Stimulated activated CD8-positive, alpha-beta memory T cell treated with anti-CD3 and anti-CD28 coated beads, Interleukin-4, amount 100 ng/mL, for 4 hours (primary cell): ENCODE measurements at places on chromosomes 2 and 18.
A peak's percentile ranks its signal among the peaks of the same experiment; 100 is the strongest.

GRCh38 chr18:7329016-7329415, 98.1 kb downstream of the LRRC30 start:
- DNase-seq: no peak

GRCh38 chr2:2896011-2896410, 481.6 kb downstream of the EIPR1 start:
- no peak for DNase-seq

GRCh38 chr18:10269261-10269660, 185.2 kb upstream of the APCDD1 start:
- DNase-seq: no peak

GRCh38 chr2:102664471-102664909, 45.1 kb downstream of the SLC9A2 start:
- DNase-seq: no peak

GRCh38 chr2:232286001-232286868, 92.3 kb upstream of the ALPP start:
- no peak for DNase-seq

DNA sequence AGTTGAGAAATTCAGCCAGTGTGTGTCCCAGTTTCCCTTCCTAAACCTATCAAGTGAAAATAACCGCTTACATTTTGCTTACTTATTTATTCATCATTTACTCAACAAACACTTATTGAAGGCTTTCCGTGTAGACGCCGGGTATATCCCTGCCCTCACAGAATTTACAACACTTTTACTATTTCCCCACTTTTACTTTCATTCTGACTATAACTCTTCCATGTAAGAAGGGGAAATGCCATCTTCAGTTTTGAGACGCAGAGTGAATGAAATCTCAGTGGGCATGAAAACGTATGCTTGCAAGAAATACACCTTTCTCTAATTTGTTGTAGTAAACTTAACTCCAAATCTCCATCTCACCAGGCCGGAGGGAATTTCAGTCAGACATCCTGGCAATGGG, 251.0 kb upstream of the CHAC2 start:
- DNase-seq: no peak

DNA sequence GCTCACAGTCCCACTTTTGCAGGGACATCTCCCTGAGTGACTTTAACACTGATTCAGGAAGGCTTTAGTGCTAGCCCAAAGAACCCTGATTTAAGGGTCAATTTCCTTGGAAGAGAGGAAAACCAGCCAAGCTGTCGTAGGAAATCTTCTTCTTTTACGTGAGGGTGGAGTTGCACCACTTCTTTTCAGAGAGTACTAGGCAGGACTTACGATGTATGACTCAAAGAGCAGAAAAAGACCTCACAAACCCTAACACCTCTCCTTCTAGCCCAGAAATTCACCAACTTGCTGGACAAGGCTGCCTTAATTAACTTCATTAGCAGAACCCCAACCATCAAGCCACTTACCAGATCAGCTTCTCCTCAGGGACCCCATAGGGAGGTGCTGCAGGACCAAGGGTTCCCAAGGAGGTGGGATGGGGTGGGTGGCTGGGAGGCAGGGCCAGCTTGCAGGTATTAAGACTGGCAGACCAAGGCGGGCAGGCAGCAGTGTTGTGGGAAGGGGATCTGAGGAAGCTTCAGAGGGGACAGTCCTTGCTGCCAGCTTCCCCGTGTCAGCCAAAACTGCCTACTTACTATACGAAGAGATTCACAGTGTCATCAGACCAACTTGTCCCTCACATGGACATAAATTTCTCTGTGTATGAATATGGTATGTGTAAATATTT, 6.7 kb downstream of the SERPINB2 start:
- DNase-seq: no peak

DNA sequence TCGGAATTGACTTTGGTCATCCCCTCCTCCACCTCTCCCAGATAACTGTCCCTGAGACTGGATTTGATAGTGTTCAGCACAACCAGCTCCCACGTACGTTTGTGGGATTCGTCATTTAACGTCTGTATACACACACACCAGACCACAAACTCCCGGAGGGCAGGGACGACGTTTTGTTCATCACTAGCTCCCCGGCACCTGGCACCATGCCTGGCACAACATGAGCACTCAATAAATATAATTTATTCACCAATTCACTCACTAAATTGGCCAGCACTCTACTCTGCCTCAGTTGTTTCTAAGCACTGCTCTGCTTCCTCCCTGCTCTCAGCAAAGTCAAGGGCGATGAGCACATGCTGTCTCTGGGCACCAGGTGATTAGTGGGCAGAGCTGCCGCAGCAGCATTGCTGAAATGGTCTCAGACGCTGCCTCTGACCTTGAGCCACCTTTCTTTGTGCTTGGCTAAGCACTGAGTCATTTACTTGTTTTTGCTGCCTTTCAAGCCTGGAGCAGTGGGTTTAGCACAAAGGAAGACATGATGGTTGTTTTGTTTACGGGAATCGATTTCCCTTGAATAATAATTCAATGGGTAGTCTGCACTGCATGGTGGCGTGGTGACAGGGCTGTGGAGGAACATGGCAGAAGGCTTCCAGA, 19.3 kb upstream of the LOXHD1 start:
- no peak for DNase-seq

GRCh38 chr2:168691221-168691620, 111.2 kb upstream of the NOSTRIN start:
- DNase-seq: no peak

DNA sequence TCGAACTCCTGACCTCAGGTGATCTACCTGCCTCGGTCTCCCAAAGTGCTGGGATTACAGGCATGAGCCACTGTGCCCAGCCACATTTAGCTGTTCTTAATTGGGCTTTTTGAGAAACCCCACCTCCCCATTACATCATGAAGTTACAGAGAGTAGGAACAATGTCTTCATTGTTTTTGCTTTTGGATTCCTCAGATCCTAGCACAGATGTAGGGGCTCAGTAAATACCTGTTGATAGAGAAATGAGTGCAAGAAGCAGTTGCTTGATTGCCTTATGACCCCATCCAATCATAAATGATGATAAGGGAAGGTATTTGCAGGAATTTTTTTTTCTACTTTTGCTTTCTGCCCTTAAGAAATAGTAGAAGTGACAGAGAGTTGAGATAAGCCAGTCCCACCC, 25.4 kb downstream of the GREB1L start:
- no peak for DNase-seq

- DNase-seq: no peak
These were observed 9.5 kb downstream of the GPR17 start for GRCh38 chr2:127655209-127656073.

GRCh38 chr18:24011123-24011917, 3.2 kb upstream of the TTC39C start:
- DNase-seq: no peak

DNA sequence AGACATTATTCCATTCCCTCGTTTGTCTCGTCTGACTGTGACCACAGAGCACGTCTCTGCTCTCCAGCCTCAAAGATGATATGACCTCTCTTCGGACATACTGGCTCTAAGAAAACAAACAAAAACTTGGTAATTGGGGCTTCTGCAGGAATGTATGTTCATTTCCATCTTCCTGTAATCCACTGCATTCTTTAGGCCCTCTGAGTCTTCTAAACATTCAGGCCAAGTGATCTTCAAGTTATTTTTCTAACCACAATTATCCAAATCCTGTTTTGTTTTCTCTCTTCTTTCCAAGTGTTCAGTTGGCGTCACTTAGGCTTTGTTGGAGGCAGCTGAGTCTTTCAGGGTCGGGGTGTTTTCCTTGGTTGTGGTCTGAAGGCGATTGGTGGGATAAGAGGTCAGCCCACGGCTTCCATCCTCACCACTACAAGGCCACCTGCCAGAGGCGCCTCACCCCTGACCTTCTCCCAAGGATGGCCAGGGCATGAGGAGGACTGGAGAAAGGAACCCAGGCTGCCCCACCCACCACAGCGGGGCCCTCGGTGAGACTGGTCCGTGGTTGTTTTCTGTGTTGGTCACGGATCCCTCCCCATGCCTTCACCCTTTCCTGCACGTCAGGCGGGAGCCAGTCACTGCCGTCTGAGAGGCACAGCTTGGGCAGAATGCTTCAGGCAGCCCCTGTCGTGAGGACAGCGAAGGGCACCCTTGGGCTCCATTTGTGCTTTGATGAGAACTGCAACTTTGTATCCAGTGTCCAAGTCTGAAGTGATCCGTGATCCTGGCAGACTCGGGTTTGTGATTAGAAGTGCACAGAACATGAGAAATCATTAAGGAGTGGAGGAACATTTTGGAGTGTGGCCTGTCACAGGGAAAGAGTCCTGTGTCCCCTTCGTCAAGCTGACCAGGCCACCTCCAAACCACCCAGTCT, 88.6 kb upstream of the FHL2 start:
- no peak for DNase-seq

DNA sequence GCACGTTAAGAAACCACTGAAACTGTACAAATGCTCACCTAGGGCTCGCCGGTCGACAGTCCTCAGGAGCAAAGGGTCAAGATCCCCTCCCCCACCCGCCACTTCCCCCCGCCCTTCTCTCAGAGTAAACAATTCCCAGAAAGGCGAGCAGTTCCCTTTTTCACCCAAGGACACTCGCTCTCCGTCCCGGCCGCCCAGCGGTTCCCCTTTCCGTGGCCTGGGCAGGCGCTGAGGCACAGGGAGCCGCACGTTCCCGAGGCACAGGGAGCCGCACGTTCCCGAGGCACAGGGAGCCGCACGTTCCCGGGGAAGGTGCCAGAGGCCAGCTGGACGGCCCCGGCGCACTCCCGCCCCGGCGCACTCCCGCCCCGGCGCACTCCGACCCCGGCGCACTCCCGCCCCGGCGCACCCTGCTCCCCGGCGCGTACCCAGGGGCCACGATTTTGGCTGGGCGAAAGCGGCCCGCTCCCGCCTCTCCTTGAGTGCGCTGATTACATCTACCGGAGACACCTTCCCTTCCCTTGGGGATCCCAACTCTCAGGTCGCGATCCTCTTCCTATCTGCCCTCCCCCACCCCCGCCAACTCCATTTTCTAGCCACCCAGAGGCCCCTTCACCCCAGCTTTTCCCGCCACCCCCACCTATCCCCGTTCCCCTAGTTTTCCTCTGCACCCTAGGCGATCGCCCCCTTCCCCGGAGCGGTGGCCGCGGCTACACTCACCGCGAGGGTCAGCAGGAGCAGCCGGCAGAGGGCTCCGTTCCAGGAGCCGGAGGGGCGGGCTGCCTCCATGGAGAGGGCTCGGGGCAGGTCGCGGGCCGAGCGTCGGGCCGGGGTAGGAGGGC, 817 bp downstream of the DSC2 start:
- DNase-seq: no peak

- no peak for DNase-seq
These were observed 30.3 kb downstream of the TMEM87B start for GRCh38 chr2:112085375-112085730.

- no peak for DNase-seq
These were observed 35.4 kb downstream of the BARD1 start for GRCh38 chr2:214774108-214774507.

DNA sequence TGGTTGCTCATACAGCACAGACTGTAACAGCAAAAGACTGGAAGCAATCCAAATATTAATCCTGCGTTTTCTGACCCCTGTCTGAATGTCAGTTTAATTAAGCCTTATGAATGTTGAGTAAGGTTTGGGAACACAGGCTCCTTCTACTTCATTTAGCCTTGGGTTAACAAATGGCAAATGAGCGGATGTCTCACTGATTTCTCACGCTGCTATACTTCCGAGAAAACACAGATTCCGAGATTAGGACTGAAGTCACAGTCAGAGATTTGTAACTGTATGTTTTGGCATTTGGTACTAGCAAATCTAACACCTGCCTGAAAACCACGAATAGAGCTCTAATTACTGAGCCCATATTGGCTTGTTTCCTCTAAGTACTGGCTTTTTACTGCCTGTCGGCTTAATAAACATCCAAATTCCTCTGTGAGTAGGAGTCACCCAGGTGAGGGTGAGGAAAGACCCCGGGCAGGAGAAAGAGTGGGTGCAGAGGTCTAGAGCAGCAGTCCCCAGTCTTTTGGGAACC, 10.6 kb downstream of the MC5R start:
- no peak for DNase-seq

GRCh38 chr2:95052804-95053479, 27.4 kb downstream of the MAL start:
- no peak for DNase-seq

DNA sequence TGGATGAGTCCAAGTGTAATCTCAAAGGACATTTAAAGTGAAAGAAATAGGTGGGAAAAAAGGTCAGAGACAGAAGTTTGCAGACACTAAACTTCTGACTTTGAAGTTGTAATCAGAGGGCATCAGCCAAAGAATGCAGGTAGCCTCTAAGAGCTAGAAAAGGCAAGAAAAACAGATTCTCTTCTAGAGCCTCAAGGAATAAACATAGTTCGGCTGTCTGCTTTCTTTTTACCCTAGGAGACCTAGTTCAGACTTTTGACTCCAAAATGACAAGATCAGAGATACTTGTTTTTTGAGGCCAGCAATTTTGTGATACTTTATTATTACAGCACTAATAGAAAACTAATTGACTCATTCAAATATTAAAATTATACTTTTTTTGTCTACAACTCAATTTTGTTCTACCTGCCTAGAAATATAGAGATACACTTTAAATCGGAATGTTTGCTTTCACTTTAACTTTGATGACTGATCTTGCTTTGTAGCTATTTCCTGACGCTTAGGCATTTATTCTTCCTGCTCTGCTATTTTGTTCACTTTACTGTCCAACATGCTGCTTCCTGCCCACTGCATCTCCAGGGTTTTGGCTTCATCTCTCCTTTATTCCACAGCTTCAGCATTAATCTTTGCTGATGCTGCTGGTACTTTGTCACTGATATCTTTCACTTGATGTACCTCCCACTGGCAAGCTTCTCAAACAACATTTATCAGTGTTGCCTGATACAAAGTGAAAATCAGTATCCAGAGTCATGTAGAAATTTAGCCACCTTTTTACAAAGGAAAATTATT, 272.5 kb downstream of the DSEL start:
- DNase-seq: no peak

DNA sequence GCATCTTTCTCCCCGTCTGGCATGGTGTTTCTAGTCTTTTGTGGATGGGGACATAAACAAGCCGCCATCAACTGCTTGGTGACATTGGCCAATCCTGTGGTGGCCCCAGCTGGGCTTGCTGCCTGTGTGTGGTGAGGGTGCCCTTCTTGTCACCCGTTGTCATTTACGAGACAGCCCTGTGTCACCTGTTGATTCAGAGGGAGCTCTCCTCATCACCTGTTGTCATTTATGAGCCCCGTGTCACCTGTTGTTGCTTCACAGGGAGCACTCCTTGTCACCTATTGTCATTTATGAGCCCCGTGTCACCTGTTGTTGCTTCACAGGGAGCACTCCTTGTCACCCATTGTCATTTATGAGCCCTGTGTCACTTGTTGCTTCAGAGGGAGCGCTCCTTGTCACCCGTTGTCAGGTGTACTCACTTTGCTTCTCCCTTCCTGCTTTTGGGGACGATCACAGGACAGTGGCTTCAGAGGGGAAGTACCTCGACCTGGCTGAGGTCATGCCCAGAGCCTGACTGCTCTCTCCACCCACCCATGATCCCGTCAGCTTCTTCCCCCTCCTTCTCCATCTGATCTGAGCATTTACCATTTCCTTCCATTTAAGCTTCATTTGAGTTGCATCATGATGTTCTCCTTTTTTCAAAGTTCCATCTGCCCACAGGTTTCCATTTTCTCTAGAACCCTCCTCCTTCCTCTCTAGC, 29.1 kb downstream of the HPCAL1 start:
- peak; percentile 30 for DNase-seq

GRCh38 chr2:208722731-208723130, 316.1 kb downstream of the PTH2R start:
- DNase-seq: no peak

GRCh38 chr2:151973901-151974199, 125.0 kb downstream of the CACNB4 start:
- no peak for DNase-seq

GRCh38 chr2:99707592-99707991, 217.8 kb upstream of the REV1 start:
- DNase-seq: no peak

GRCh38 chr2:68482296-68482820, 15.0 kb downstream of the APLF start:
- no peak for DNase-seq
